ENCODE measurements at places on chromosomes 6 and 20. TPM values are rescaled to one million over a fixed set of nuclear protein-coding genes. Genes with fewer than 3 reads are reported as not detected.

Gene BEND3
- 4.3 TPM for total RNA-seq

Gene BIRC7
- not detected for total RNA-seq

GRCh38 chr6:95084867-95085266 is 492.5 kb upstream of the MANEA start:
- DNase-seq = no peak

GRCh38 chr6:114830515-114830914 is 487.7 kb upstream of the HS3ST5 start:
- DNase-seq = no peak

DNA sequence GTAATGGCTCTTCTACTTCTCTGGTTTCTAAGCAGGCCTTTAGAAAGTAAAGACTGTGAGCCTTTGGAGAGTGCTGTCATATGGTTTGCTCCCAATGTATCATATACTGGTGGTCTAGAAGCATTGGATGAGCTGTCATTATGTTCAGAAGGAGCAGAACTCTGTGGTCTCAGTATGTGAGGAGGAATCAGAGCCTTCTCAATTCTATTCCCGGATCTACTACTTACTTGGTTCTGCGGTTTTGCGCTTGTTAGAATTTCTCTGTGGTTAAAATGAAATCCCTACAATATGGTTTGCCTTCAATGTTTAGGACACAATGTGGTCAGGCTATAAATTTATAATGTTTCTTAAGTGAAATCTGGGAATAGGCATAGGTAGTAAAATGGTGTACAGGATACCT is 64.6 kb downstream of the RWDD2A start:
- DNase-seq = peak; percentile 44

Measured in M059J (cell line).